ENCODE measurements at places on chromosomes 7 and 10.

DNA sequence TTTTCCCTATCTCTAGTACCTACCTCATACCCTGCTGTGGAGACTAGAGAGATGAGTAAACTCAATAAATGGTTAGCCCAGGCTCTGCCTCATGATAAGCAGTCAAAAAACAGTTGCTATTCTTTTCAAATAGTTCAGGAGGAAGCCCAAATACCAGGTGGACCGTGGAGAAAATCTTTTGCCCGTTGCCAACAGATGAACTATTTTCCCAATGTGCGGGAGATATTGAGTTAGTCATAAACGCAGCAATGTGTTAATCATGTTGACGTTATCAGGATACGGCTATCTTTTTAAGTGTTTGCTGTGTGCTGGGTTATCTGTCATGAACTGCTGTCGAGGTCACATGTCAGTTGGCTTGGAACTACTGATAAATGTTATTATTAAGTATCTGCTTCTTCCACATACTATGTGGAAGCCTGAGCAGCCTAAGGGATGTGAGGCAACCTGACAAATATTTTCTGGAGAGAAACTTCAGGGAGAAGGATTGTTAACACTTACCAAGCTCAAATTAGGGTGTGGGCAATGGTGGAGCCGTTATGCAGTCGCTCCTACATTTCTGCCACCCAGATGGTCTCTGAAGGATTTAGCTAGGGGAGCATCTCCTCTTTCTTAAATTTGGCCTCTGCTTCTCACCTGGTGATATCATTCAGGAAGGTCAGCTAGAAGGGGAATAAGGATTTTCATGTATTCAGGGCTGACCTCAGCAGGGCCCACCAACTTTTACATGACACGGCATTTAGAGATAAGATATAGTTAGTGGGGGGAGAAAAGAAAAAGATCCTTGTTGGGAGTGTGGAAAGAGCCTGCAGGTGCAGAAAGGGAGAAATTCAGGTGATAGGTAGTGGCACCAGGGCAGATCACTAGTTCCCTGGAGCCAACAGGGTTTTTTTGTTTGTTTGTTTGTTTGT lies 33.5 kb upstream of the SLC26A3 start:
- no peak for DNase-seq

GRCh38 chr7:150413640-150414081 lies 34.5 kb downstream of the ZNF775 start:
- no peak for DNase-seq

DNA sequence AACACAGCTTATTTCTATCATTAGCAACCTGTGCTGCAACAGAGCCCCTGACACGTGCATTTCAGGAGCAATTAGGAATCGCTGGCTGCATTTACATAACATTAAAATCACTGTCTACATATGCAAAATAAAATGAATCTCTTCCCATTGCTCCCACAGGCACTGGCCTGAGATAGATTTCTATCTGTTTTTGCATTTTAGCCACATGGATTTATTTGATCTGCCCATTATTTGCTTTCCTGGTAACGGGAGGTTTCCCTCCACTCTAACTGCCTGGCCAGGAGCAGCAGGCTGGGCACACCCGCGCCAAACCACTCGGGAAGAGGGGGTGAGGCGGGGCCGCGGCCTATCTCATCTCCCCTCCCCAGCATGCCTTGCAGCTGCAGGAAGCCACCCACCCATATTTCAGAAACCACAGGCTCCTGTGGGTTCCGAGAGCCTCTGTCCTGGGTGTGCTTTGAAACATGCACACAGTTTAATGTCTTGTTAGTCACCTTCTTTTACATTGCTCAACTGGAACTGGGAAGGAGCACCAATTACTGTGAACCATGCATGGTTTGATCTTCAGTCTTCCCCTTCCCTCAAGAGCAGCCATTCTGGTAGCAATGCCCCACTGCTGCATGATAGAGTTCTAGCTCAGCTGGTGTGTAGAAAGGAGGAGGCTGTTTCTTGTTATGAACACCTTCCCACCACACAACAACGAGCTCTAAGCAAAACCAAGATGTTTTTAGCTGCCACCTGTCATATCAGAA lies 37.7 kb upstream of the IKZF1 start:
- peak; percentile 89 for DNase-seq

- no peak for DNase-seq
These were observed 145.7 kb downstream of the ELAPOR2 start for GRCh38 chr7:86913709-86914108.

DNA sequence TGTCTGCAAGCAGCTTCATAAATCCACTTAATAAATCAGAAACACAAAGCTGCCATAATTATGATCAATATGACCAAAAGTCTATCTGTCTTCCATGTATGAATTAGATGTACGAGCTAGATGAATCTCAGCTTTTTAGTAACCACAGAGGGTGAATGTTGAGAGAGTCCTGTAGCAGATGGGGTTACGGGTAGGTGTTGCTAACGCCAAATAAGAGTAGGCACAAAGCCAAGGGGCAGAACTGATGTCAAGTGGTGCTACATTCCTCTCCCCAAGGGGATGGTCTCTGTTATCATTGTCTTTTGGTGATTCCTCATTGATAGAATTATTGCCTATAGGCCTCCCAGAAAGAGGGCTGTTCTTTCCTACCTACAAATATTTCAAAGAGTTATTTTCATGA lies 257.8 kb downstream of the PCLO start:
- no peak for DNase-seq

DNA sequence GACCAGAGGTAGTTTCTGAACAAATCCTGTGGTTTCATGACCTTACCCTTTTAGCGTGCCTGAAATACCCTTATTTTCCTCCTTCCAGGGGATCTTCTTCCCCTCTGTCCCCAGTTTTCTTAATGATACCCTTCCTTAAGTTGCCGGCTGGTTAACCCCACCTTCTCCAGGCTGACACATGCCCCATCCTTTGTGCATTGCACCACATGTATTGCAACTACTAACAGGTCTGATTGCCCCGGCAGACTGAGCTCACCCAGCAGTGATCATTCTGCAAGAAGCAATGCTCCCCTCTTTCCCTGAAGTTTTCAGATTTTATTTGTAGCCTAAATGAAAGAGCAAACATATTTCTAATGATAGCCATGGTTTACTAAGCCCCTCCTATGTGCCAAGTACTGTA lies 108.2 kb downstream of the HIP1 start:
- DNase-seq, result no peak

- DNase-seq, result no peak
These were observed 35.2 kb downstream of the BTBD16 start for GRCh38 chr10:122306282-122306681.
